ENCODE measurements at places on chromosomes 2 and 18. TPM values are rescaled to one million over a fixed set of nuclear protein-coding genes. Genes with fewer than 3 reads are reported as not detected.

TMEM247 gene
- polyA plus RNA-seq: not detected

ST8SIA3 gene
- not detected for polyA plus RNA-seq

GAREM2 gene
- 2.4 TPM for polyA plus RNA-seq

BCL11A gene
- 2.5 TPM for polyA plus RNA-seq

CNGA3 gene
- 0.10 TPM for polyA plus RNA-seq

LDAH gene
- 21.0 TPM for polyA plus RNA-seq

SCG2 gene
- 2.0 TPM for polyA plus RNA-seq

SPATA3 gene
- polyA plus RNA-seq: not detected

ACVR1 gene
- polyA plus RNA-seq: 23.4 TPM

RTN4 gene
- 110 TPM for polyA plus RNA-seq

CLHC1 gene
- 7.8 TPM for polyA plus RNA-seq

AQP4 gene
- 2.0 TPM for polyA plus RNA-seq

RIT2 gene
- not detected for polyA plus RNA-seq

TMEM37 gene
- 18.1 TPM for polyA plus RNA-seq

CTNNA2 gene
- 0.77 TPM for polyA plus RNA-seq

DYSF gene
- 12.3 TPM for polyA plus RNA-seq

RUFY4 gene
- 0.57 TPM for polyA plus RNA-seq

SLC9A4 gene
- polyA plus RNA-seq: not detected

SMCHD1 gene
- polyA plus RNA-seq: 24.3 TPM

CD207 gene
- 0.83 TPM for polyA plus RNA-seq

CRACDL gene
- 1.7 TPM for polyA plus RNA-seq

Measured in ovary (tissue), 10 donors.